NCI-H526 treated with DMSO at 0.1 percent for 48 hours (cell line): ENCODE measurements at places on chromosomes 7 and 10.

DNA sequence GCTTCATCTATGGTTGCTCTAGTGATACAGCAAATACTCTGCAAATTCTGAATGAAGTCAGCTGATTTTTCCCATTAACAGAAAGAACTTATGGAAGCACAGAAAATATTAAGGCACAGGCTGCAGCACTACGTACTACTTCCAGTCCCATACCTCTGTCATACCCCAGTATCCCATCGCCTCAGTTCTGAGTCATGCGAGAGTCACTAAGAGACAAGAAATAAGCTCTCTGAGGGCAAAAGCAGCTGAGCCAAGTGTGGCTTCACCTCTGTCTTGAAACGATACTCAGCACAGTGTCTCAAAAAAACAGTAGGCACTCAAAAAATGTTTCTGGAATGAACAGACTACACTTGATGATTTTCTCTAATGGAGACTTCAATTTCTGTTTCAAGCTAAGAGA is 48.2 kb downstream of the EZH2 start:
- no peak for DNase-seq

DNA sequence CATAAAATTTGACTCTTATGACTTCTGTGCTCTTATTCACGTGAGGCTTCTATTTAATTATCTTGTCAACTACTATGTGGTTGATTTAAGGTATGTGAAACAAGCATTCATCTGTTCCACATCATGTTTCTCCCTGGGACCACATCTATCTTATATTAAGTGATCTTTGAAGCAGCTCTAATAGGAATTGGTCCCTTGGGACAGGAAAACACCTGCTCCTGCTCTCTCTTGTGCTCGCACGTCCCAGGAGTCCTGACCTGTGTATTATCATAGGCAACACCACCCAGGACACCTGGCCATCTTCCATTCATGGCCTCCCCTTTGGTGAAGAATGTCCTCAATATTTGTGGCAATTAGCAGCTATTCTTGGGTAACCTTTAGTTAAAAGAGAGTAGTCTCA is 269.2 kb downstream of the NRG3 start:
- no peak for DNase-seq

DNA sequence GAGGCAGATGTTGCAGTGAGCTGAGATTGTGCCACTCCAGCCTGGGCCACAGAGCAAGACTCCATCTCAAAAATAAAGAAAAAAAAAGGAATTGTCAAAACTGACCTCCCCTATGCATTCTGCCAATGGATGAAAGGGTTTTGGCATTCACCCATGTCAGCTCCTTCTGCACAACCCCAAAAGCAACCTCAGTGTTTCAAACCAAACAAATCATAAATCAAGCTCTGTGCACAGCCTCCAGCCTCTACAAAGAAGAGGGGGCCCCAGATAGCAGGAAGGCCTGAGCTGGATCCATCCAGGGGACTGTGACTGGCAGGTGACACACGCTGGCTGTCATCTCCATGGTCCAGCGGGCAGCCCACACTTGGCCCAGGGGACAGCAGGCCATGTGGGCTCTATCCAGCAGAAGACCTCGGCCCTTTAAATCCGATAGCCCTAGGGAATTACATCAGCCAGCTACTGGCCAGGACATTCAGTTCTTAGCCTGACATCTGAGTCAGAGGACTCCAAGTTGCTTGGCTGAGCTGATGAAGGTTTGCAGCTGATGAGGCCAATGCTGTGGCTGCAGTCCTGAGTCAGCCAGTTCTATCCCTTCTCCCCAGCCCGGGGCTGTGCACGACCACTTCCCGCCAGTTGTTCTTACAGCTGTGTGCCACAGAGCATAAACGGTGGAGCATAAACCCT is 52.0 kb upstream of the FIGNL1 start:
- DNase-seq = no peak

- no peak for DNase-seq
Measured at GRCh38 chr10:50799595-50799994, 59.9 kb downstream of the ASAH2B start.

- DNase-seq = no peak
Measured at GRCh38 chr7:75916685-75917634, 2.0 kb downstream of the POR start.

DNA sequence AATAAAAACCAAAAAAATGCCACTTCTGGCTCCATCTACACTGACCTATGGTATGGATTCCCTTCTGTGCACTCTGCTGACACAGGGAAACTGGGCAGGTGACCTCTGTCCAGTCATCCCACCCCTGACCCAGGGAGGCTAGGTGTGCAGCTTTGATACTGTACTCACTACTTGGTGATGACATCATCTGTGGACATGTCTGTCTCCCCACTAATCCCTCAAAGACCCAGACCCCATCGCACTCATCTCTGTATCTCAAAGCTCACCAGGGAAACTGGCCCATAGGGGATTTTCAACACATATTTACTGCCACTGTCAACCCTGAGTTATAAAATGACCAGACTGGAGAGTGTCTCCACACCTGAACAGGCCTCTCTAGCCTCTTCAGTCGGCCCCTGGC is 10.6 kb downstream of the SGMS1 start:
- DNase-seq = no peak

DNA sequence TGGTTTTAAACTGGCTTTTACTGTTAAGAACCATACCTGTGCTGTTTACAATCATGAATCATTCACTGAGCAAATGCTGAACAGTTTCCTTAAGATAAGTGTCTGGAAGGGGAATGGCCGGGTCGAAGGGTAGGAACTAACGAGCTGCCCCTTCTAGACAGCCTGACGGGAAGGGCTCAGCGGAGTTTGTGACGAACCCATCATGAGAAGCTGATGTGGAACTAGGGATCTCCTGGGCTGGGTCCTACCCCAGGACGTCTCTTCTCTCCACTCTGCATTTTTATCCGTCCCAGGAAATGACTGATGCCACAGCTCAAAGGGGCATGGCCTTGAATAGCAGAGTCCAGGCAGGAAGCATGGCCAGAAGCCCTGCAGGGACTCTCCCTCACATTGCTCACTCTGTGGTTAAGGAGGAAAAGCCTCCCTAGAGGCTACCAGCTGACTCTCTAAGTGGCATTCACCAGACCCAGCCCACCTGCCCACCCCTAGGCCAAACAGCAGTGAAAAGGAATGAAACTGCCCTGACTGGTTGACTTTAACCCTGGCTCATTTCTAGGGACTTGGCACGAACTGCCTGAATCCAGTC is 112.0 kb downstream of the PFKFB3 start:
- no peak for DNase-seq

DNA sequence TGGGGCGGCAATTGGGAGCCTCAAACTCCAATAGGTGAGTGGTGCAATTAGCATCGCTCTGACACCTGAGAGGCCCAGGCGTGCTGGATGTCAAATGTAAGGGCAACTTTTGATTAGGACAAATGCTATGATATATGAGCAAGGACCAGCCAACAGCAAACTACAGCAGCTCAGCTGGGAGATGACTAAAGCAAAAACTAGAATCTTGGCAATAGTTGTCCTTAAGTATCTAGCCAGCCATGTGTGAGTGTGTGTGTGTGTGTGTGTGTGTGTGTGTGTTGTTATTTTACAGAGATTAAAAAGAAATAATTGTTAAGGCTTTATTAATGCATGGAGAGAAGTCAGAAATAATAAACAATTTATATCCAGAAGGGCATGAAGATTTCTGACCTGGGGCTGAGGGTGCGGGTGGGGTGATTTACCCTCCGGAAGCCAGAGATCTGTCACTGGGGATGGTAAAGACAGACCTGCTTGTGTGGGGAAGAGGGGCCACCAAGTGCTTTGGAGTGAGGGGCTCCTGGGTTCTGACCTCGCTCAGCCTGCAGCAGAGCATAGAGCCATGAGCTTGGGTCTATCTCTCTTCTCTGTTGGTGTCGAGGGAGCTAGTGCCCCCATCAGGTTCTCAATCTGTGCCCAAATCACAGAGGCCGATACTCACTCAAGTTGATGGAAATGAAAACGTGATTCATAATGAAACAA is 77.3 kb downstream of the EMX2 start:
- no peak for DNase-seq

GRCh38 chr10:87861566-87861952 is 1.8 kb downstream of the KLLN start:
- no peak for DNase-seq

- DNase-seq = no peak
Measured at GRCh38 chr7:12968836-12969422, 281.5 kb downstream of the ARL4A start.

DNA sequence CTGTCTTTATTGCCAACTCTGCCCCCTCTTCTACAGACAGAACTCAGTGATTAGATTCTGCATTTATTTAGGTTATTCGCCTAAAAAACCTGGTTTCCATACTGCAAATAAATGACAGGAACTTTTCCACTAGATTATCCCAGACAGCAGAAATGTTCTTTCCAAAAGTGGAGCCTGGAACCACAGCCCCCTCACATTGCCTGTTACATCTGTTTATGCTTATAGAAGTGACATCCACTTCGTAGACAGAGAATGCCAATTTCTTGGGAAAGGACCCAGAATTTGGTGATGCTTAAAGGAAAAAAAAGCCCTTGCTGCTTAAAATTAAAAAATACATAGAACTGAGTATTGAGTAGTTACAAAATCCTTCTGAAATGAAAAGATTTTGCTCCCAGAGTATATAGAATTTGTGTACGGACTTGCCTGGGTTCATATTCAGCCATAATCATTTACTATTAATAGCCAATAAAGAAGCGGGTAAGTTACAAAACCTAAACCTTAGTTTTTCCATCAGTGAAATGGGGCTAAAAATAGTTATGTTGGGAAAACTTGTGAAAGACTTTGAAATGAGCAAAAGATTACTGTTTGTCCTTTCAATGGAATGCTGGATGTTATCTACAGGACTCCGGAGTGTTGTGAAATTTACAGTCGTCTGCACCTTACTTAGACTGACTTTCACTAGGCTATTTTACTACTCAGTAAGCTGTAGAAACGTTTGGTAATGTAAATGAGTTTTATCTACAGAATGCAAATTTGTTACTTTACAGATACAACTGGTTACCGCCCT is 1.1 kb upstream of the PPP1R9A start:
- peak; percentile 75 for DNase-seq

DNA sequence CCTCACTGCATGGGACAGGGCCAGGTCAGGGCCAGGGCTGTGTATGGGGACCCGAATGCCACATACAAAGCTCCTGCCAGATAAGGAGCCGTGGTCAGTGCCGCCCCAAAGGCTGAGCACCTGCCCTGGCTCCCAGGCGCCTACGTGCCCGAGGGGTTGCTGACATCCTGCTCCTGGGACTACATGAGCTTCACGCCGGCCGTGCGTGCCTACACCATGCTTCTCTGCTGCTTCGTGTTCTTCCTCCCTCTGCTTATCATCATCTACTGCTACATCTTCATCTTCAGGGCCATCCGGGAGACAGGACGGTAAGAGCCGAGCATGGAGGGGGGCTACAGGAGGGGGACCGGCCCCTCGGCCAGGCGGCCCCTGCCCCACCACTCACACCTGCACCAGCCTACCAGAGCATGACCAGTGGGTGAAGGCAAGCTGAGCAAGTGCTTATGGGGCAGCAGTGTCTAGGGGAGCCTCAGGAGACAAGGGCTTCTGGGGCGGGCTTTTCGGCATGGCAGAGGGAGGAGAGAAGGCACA is 4.9 kb downstream of the OPN4 start:
- no peak for DNase-seq

GRCh38 chr7:93036807-93037206 is 81.0 kb downstream of the SAMD9 start:
- DNase-seq = no peak

DNA sequence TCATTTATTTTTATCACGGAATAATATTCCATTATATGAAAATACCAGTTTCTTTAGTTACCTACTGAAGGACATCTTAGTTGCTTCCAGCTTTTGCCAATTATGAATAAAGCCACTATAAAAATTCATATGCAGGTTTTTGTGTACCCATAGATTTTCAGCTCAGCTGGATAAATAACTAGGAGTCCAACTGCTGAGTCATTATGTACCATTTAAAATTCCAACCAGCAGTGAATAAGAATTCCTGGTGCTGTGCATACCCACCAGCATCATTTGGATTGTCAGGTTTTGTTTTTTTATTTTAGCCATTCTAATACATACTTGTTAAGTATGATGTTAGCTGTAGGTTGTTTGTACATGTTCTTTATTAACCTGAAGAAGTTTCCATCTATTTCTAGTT is 14.5 kb downstream of the FAM24B start:
- DNase-seq = no peak

GRCh38 chr7:29935111-29935510 is 54.5 kb downstream of the SCRN1 start:
- DNase-seq = no peak

DNA sequence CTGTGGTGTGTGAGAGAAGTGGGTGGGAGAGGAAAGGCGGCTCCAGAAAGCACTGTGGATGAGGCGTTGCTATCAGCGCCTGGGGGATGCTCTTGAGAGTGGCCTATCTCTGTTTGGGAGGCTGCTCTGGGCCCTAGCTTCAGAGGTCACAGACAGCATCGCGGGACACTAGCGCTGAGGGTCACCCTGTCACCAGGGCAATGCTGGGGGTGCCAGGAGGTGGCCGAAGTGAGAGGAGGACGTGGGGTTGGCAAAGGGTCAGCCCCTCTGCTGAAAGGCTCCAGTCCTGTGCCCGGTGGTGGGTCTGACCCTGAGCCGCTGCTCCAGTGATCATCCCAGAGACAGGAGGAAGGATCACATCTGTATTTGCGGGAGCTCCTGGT is 3.0 kb upstream of the TACR2 start:
- no peak for DNase-seq

DNA sequence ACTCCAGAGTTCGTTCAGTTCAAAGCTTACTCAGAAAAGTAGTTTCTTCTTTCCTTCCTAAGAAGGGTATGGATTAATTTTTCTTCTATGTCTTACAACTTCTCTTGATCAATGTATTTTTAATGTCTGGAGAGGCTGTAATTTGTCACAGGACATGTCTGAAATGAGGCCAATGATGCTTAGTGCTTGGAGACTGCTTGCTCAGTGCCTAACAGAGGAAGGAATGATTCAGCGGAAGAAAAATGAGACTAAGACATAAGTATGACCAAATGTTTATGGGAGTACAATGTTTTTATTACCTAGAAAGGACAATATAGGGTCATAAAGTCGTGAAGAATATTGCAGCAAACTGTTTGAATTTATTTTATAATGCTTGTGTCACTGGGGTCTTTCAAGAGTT is 43.3 kb downstream of the GPR37 start:
- DNase-seq = no peak

- DNase-seq = no peak
Measured at GRCh38 chr7:129405527-129405926, 28.7 kb upstream of the STRIP2 start.

- no peak for DNase-seq
Measured at GRCh38 chr7:154886591-154886990, 116.3 kb downstream of the PAXIP1 start.

- DNase-seq = no peak
Measured at GRCh38 chr7:106225856-106226255, 58.9 kb downstream of the NAMPT start.

- no peak for DNase-seq
Measured at GRCh38 chr7:132877573-132877972, 204.3 kb downstream of the CHCHD3 start.

GRCh38 chr10:97780841-97781617 is 9.2 kb upstream of the SFRP5 start:
- DNase-seq = no peak

DNA sequence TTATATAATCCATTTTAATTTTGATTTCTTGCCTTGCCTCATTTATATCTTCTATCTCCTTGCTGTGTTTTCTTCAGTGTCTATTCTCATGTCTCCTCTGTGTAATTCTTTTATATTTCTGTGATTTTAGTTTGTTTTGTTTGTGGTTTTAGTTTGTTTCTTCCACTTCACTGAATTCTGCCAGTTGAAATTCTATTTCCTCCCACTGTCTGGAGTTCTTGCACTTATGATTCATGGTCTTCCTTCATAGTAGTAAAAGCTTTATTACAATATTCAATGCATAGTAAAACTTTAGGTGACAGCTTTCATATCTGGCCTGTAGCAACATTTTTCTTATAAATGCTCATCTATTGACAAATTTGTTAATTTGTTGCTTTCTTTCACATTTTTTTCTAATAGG is 113.3 kb downstream of the MAGI2 start:
- DNase-seq = no peak
